ENCODE measurements at places on chromosomes 1 and 21. TPM values are rescaled to one million over a fixed set of nuclear protein-coding genes. Genes with fewer than 3 reads are reported as not detected.

The NENF gene
- total RNA-seq, result 24.1 TPM

The NTRK1 gene
- total RNA-seq, result 0.11 TPM

The BCL10 gene
- total RNA-seq, result 52.5 TPM

GRCh38 chr1:243956450-243956849 is 94.6 kb upstream of the ZBTB18 start:
- no peak overlapping the region for H3K27ac ChIP-seq

The FAM3B gene
- not detected for total RNA-seq

The LRRC8B gene
- 19.1 TPM for total RNA-seq

DNA sequence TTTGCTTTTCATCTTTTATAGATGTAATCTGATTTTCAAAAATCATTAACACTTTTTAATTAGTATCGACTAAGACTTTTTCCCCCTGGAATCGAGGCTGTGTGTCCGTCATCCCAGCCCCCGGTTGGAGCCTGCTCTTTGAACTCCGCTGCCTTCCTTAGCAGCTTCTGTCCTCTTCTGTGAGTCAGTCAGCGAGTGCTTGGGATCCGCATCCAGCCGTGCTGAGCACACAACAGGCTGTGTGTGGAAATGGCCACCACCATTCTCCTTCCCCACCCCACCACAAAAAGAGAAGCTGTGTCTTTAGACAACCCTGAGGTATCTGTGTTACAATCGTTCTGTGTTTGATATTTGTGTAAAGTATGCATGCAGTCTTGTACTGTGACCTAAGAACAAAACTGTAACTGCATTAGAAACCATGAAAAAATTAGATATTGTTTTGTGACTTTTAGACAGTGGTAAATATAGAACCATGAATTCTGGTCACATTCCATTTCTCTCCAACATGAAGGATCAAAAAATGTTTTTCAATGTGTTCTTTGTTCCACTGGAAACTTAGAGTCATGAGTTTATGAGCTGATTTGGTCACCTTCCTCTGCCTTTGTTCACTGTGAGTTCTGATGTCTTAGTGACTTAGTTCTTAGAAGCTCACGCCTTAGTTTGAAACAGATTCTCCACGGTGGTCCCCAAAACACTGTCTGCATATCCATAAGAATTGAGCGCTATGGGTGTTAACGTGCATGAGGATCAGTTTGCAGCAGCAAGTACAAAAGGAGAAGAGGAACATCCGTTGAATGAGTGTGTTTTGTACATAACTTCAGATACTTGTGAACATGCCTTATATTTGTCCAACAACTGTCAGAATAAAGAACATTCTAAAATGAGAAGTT is 64.7 kb downstream of the VPS26C start:
- DNase-seq, result no peak
- H3K27me3 ChIP-seq, result no peaks in the 10 kb centered on the region
- peaks cover 15% of the 10 kb centered on the region for H3K4me1 ChIP-seq
- H3K36me3 ChIP-seq, result peaks cover 54% of the 10 kb centered on the region
- H3K4me3 ChIP-seq, result no peak overlapping the region

DNA sequence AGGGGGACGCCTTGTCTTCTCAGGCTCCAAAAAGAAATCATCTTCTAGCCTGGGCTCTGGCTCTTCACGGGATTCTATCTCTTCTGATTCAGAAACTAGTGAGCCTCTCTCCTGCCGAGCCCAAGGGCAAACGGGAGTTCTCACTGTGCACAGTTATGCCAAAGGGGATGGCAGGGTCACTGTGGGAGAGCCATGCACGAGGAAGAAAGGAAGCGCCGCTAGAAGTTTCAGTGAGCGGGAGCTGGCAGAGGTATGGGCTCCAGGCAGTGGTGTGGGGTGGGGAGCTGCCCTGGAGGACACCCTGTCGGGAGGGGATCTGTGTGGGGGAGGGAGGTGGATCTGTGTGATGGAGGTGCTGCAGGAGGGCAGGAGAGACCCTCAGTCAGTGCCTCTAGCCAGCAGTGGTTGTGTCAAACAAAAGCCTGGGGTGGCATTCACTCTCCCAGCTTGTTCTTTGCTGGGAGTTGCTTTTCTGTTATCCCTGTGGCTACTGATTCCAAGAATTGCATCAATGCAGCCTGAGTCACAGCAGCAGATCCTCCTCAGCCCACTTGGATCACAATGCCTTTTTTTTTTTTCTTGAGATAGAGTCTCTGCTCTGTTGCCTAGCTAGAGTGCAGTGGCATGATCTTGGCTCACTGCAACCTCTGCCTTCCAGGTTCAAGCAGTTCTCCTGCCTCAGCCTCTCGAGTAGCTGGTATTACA is 21.8 kb downstream of the KDM4A start:
- no peak overlapping the region for H3K27ac ChIP-seq
- no peak overlapping the region for H3K4me3 ChIP-seq
- H3K36me3 ChIP-seq, result peaks cover 82% of the 10 kb centered on the region
- H3K27me3 ChIP-seq, result no peaks in the 10 kb centered on the region
- H3K4me1 ChIP-seq, result peaks cover 3% of the 10 kb centered on the region

GRCh38 chr1:239952348-239953308 is 139.1 kb upstream of the FMN2 start:
- no peak overlapping the region for H3K4me3 ChIP-seq
- no peak overlapping the region for H3K27ac ChIP-seq
- H3K4me1 ChIP-seq, result no peaks in the 10 kb centered on the region
- H3K36me3 ChIP-seq, result no peaks in the 10 kb centered on the region
- no peaks in the 10 kb centered on the region for H3K27me3 ChIP-seq
- no peak for DNase-seq

GRCh38 chr1:197920414-197921117 is 3.4 kb downstream of the LHX9 start:
- H3K4me3 ChIP-seq, result peak overlapping the region; percentile 62
- peaks cover 54% of the 10 kb centered on the region for H3K4me1 ChIP-seq
- H3K27ac ChIP-seq, result no peak overlapping the region
- no peak for DNase-seq
- H3K36me3 ChIP-seq, result no peaks in the 10 kb centered on the region

The FCAMR gene
- not detected for total RNA-seq

DNA sequence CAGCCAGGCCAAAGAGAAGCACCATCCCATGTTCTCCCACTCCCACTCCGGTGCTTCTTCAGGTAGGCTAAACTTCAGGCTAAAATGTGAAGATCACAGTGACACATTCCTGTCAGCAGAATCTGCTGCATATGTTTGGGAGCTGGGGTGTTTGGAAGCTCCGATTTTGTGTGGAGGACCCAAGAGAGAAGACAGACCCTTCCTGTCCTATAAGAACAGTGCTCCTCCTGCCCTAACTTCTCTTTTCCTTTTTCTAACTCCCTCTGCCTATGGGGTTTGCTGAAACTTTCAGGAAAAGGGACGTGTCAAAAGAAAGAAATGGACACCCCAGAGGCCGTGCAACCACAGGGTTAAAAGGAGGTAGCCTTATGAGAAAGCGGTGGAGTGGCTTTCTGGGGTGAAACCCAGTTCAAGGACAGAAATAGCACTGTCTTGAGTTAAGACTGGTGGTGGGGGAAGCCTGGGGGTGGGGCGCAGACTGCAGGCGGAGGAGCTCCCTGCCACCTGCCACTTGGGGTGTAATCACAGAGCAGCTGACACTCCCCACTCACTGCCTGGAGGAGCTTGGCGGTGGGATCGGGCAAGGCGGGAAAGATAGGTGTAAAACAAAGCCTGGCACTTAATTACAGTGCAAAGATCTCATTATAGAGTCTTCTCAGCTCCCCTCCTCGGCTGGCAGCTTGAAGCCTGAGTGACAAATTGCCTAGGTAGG is 645 bp upstream of the TLR5 start:
- no peak overlapping the region for H3K27ac ChIP-seq
- peaks cover 25% of the 10 kb centered on the region for H3K27me3 ChIP-seq
- H3K4me1 ChIP-seq, result peaks cover 9% of the 10 kb centered on the region
- no peak for DNase-seq
